ENCODE measurements at places on chromosomes 16 and 17. TPM values are rescaled to one million over a fixed set of nuclear protein-coding genes. Genes with fewer than 3 reads are reported as not detected.
A peak's percentile ranks its signal among the peaks of the same experiment; 100 is the strongest.

Gene GPT2
- 50.6 TPM for total RNA-seq

Gene SLFN12L
- 0.17 TPM for total RNA-seq

GRCh38 chr16:3216263-3216640 is 18.7 kb downstream of the ZNF200 start:
- no peak for DNase-seq

DNA sequence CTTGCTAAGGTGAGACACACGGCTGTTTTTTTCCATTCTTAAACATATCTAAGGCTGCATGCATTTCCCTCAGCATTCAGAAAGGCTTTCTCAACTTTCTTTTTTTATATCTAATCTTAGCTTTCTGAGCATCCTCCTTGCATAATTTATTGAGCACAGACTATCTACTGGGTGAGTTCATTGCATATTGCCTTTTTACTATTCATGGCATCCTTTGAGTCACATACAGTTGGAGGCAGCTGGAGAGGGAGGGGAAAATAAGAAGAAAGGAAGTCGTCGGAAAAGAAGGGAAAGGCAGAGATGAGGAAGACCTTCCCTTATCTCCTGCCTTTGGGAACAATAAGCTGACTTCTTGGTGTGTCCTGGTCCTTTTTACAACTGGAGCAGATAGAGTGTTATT is 468.3 kb downstream of the SLC39A11 start:
- DNase-seq: no peak

DNA sequence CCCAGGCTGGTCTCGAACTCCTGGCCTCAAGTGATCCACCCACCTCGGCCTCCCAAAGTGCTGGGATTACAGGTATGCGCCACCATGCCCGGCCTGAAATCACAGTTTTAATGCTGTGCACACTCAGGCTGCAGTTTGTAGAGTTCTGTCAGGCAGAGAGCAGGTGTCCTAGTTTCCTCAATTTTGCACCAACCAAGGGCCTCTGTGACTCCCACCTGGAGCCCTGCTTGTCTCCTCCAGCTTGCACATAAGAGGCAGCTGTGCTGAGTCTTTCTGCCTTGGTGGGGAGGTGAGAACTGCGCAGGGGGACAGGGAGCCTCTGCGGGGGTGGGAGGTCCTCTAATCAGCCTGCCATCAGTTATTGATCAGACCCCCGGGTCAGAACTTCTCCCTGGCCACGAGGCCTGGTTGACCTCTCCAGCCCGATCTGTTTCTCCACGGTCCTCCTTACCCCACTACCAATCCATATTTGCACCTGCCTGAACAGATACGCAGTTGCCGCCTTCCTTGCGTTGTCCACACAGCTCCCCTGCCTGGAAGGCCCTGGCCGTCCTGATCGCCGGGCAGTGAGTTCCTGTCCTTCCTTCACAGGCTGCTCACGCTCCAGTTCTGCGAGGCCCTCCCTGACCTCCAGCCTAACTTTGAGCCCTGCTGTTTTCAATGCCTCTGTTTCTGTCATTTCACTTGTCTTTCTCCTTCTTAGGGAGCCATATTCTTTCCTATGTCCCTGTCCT is 48.1 kb upstream of the SIAH1 start:
- DNase-seq: no peak

GRCh38 chr16:57003439-57004386 is 14.4 kb downstream of the NLRC5 start:
- no peak for DNase-seq

DNA sequence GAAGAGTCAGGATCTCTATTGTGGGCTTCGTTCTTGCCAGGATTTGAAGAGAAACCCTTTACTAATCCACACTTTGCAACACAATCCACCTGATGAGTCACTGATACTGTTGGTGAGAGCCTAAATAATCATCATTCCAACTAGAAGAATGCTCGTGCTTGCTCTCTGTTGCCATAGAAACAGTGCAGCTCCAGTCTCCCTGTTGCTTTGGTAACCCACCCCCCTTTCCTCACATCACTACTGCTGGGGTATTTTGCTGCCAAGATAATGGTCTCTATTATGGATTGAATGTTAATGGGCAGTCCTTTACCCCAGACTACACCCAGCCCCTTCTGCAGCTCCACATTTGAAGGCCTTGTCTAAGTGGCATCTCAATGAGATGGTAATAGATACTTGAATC is 190.4 kb downstream of the ABCC12 start:
- no peak for DNase-seq

Gene TMEM88
- total RNA-seq: 2.8 TPM

- DNase-seq: no peak
Observed at GRCh38 chr17:58005728-58006559, 1.1 kb downstream of the SRSF1 start.

- no peak for DNase-seq
Observed at GRCh38 chr17:9907131-9907530, 2.1 kb upstream of the RCVRN start.

GRCh38 chr17:78493450-78493849 is 83.7 kb downstream of the DNAH17 start:
- no peak for DNase-seq

DNA sequence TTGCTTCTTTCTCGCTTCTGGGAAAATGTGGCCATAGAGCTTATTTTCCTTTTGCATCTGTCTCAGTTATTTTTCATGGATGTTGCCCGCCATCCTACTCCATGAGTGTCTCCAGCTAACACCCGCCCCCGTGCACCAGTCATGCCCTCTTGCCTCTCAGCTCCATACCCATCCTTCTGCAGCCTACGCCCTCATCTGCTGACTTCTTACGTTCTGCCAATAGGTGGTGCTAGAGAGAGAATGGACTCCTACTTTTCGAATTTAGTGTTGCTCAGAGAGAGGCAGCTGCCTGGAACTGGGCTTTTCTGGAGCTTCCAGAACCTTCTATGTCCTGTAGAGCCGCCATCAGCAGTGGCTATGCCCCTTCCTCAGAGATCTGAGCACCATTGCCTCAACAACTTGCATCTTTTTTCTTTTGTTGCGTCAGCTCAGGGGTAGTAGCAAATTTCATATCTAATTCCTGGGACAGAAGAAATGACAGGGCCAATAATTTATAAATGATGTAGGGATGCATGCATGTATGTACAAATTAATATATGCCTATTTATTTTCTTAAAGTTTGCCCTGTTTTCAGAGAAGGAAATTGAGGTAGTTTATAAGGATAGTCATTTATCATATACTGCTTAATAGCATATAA is 119.7 kb upstream of the MYOCD start:
- DNase-seq: peak; percentile 38
